Astrocyte of the spinal cord (primary cell): ENCODE measurements at places on chromosomes 2 and 18.
A peak's percentile ranks its signal among the peaks of the same experiment; 100 is the strongest.

- DNase-seq = no peak
Measured at GRCh38 chr2:109623297-109623696, 9.1 kb downstream of the SOWAHC start.

DNA sequence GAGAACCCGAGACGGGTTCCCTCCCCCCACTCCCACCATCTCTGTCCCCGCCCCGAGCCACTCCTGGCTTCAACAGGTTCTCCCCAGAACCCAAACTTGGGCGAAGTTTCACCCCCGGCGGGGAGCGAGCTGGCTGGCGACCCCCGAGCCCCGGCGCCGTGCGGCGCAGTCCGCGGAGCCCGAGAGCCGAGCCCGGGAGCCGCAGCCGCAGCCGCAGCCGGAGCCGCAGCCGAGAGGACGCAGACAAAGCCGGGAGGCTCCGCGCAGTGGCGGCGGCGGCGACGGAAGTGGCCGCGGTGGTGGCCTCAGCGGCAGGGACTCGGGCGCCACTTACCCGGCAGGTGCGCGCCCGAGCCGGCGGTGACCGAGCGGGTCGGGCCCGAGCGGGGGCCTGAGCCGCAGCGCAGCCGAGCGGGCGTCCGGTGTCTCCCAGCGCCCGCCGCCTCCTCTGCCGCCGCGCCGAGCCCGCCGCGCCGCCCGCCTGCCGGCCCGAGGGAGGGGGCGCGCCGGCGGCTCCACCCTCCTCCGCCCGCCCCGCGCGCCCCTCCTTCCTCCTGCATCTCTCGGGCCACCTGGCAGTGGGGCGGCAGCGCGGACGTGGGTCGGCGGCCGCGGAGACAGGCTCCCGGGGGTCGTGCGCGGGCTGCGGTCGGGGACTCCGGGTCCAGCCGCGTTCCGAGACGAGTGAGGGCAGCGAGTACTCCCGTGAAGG, at the start of gene ECEL1:
Gene ECEL1, minus strand, starts transcription at position 450 of the 712 bp plus-strand sequence. CDS start 1,181 bp downstream, outside the sequence.
- no peak for DNase-seq

DNA sequence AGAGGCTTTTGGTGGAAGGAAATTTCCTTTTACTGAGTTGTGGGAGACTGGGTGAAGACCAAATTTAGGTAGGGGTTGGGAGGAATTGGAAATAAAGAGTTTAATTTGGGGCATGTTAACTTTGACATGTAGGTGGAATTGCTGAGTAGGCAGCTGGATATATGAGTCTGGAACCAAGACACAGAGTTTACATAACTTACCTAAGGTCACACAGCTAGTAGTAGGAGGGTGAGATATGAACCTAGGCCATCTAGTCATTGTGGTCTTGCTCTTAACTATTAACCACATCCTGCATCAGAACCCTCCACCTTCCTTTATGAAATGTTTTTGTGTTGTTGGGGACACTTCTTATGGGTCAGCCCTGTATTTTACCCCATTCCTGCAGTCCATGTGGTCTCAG, 113.1 kb downstream of the ICOS start:
- no peak for DNase-seq

DNA sequence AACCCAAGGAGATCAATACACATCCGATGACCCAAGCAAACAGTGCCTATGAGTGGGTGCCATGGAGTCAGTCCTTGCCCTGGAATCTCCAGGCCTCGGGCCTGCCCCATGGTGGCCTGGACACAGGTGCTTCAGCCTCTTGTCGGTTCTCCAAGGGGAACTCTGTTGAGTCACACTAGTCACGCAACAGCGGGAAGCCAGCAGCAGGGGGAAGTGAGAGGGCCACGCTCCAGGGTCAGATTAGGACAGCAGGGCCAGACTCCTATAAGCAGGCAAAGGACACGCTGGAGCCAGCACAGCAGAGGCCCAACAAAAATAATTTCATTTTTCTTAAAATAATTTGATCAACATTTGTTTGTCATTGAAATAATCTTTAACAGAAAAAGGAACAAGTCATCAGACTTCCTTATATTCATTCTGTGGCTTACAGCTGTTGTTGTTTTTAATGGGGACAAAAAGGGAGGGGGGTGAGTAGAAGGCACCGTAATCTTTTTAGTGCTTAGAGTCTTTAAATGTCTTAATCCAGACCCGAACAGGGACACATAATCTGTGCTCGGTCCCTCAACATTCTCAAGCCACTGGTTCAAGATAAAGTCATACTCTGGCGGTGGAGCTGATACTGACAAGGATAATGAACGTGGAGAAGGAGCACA, 16.4 kb upstream of the ARMC9 start:
- peak; percentile 33 for DNase-seq

- DNase-seq = no peak
Measured at GRCh38 chr18:45666006-45666405, 50.7 kb downstream of the SLC14A2 start.

DNA sequence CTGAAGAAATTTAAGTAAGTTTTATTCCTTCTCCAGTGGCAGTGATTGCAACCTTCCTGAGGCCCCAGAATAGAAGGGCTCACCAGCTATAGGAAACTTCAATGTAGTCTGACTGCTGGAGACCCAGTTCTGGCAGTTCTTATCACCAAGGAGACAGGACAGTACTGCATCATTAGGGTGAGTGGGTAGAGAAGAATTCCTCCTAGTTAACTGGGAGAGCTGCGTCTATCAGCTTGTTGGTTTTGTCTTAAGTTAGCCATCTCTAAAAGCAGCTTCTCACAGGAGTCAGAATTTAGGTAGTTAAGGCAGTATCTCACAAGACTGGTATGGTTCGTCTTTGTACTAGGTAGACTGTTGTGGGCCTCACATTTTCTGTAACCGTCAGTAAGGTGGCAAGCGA, 3.3 kb upstream of the MSTN start:
- no peak for DNase-seq

DNA sequence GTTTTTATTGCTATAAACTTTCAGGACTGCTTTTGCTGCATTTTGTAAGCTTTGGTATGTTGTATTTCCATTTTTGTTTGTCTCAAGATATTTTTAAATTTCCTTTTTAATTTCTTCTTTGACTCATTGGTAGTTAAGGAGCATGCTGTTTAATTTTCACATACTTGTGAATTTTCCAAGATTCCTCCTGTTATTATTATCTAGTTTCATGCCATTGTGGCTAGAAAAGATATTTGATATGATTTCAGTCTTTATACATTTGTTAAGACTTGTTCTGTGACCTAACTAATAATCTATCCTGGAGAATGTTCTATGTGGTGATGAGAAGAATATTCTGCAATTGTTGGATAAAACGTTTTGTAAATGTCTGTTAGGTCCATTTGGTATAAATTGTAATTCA, 62.1 kb downstream of the NUP35 start:
- no peak for DNase-seq

DNA sequence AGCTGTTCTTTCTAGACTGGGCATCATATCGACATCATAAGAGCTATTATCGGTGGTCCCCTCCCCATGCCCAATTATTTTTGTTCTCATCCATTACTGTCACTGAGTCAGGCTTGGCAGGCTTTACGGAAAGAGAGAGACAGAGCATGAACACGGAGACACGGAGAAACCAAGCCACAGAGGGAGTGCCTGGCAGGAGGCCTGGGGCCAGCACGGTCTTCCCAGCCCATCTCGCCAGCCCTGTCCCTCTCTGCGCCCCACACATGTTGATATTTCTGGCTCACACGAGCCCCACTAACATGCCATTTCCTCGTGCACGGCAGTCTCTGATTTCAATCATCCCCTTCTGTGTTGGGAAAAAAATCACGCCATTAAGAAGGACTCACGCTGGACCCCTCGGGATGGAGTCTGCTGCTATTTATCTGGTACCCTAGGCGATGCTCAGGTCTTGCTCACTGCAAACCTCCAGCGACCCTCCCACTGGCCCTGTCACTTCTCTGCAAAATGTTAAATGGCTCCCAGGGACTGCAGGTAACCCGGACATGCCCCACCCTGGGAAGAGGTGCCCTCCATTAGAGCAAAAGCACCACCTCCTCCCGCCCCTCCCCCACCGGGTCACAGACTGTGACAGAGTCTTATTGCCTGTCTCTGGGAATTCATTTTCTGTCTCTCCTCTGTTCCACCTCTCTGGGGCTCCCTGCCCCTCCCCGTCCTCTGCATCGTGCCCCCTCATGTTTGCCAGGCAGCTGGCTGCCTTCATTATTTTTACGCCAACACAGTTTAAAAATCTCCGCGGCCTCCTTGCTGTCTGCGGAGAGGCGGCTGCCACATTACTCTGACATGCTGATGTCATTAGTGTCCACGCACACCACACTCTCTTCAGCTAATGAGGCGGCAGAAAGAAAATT, 40.1 kb upstream of the GBX2 start:
- no peak for DNase-seq

DNA sequence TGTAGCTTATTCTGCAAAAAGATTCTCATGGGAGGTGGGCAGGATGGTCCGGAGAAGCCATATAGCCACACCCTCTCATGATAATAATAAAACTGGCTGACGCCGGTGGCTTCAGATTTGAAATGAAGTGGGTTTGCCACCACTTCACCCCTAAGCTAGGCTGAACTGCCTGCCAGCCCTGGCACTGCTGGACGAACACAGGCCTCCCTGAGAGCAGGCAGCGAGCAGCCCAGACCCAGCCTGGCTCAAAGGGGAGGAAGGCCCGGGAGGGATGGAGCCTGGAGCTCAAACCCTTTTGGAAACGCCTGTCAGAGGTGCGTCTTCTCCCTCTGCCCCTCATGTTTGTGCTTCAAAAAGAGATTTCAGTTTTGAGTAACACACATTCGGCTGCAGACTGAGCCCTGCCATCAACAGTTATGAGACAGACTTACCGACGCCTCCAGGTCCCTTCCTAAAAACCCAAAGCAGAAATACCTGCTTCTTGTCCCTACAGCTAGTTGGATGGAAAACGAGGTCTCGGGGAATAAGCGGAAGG, 71.1 kb upstream of the HPCAL1 start:
- no peak for DNase-seq

GRCh38 chr2:232465061-232465460, 9.1 kb downstream of the ALPI start:
- DNase-seq = no peak

DNA sequence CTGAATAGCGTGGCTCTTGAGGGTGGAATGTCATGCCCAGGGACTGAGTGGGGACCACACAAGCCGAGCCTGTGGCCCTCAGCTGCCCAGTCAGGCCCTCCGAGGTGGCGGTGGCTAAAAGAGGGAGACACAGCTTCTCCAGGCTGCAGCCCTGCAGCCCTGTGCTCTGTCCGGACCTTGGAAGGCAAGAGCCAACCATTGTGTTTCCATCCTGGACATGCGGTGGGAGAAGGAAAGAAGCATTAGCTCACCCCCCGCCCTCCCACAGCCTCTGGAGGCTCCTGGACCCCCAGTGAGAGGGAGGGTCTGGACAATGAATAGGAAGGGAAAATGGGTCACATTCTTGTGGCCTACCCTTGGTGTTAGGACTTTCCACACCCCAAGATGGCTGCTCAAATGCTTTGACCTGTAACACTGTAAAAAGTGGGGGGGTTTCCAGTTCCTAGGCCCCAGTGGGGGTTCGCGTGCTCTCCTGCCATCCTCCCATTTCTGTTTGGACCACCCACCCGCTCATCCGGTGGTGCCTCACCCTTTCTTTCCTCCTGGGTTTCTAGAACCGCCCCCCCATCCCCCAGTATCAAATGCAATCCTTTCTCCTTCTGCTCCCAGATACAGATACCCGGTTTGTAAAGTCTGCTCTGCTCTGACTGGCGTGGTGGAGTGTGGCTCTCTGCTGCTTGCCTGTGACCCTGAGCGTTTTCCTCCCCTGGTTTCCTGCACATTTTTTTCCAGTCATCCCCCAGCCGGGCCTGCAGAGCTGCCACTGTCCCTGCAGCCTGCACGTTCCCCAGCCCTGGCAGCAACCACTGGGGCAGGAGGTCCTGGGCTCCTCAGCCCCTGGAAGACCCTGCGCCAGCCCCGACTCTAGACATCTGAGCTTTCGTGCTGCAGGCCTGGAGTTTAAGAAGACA, 36.3 kb upstream of the SMAD7 start:
- DNase-seq = no peak

DNA sequence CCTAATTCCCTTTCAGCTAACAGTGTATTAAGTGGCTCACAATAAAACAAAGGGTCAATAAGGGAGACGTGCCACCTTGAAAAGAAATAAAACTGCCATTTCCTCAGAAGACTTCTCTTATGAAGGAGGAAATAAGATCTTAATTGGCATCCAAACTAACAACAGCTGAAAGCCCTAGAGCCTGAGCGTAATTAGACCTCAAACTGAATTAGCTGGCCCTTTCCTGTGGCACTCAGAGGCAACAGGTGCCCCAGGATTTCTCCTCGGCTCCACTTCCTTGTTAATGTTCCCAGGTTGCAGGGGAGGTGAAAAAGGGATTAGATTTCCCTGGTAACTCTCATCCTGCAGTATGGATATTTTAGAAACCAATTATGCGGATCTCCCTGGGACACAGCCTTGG, 804.3 kb downstream of the DCDC2C start:
- DNase-seq = no peak
